ENCODE measurements at places on chromosomes 4 and X. TPM values are rescaled to one million over a fixed set of nuclear protein-coding genes. Genes with fewer than 3 reads are reported as not detected.

POLR2B gene
- total RNA-seq = 81.8 TPM

KDR gene
- total RNA-seq = 6.8 TPM

BEX5 gene
- total RNA-seq = 29.4 TPM

GLRA3 gene
- total RNA-seq = 1.3 TPM

MUC7 gene
- total RNA-seq = not detected

ZNF157 gene
- 0.63 TPM for total RNA-seq

CPEB2 gene
- total RNA-seq = 95.6 TPM

CABS1 gene
- total RNA-seq = 17.3 TPM

PRSS12 gene
- total RNA-seq = 65.4 TPM

All from testis (tissue), 5 donors.